ENCODE measurements at places on chromosomes 7 and 10. TPM values are rescaled to one million over a fixed set of nuclear protein-coding genes. Genes with fewer than 3 reads are reported as not detected.

The GIMAP2 gene
- 3.1 TPM for total RNA-seq

The VENTX gene
- 0.09 TPM for total RNA-seq

The FEZF1 gene
- total RNA-seq = not detected

The BLNK gene
- total RNA-seq = 0.27 TPM

The ITGB8 gene
- total RNA-seq = 82.5 TPM

The GFRA1 gene
- total RNA-seq = 30.4 TPM

The CALD1 gene
- total RNA-seq = 41.8 TPM

The CYP2E1 gene
- 16.0 TPM for total RNA-seq

The DPY19L1 gene
- 59.2 TPM for total RNA-seq

The SLC29A4 gene
- 22.6 TPM for total RNA-seq

The KLLN gene
- 0.82 TPM for total RNA-seq

The EVX1 gene
- not detected for total RNA-seq

The HOXA5 gene
- total RNA-seq = not detected

The SPDYE2 gene
- not detected for total RNA-seq

The GATA3 gene
- 0.09 TPM for total RNA-seq

The ZPBP gene
- not detected for total RNA-seq

The PLXNA4 gene
- total RNA-seq = 20.4 TPM

The ADCYAP1R1 gene
- 56.7 TPM for total RNA-seq

The PNLIP gene
- total RNA-seq = not detected

The SIRT1 gene
- 25.8 TPM for total RNA-seq

The ATG9B gene
- 3.9 TPM for total RNA-seq

The SPDYE11 gene
- total RNA-seq = not detected

The MCM10 gene
- total RNA-seq = 6.4 TPM

The ZNF316 gene
- total RNA-seq = 20.6 TPM

The TCF7L2 gene
- 6.5 TPM for total RNA-seq

The TIAL1 gene
- total RNA-seq = 87.7 TPM

Data from cerebellum (tissue), 4 donors.